Left colon (tissue), 2 donors: ENCODE measurements at places on chromosomes 2 and 18. TPM values are rescaled to one million over a fixed set of nuclear protein-coding genes. Genes with fewer than 3 reads are reported as not detected.

The RMDN2 gene
- 32.2 TPM for total RNA-seq

The NOL4 gene
- 1.8 TPM for total RNA-seq

The C2orf80 gene
- total RNA-seq, result not detected

The TNS1 gene
- 149 TPM for total RNA-seq

DNA sequence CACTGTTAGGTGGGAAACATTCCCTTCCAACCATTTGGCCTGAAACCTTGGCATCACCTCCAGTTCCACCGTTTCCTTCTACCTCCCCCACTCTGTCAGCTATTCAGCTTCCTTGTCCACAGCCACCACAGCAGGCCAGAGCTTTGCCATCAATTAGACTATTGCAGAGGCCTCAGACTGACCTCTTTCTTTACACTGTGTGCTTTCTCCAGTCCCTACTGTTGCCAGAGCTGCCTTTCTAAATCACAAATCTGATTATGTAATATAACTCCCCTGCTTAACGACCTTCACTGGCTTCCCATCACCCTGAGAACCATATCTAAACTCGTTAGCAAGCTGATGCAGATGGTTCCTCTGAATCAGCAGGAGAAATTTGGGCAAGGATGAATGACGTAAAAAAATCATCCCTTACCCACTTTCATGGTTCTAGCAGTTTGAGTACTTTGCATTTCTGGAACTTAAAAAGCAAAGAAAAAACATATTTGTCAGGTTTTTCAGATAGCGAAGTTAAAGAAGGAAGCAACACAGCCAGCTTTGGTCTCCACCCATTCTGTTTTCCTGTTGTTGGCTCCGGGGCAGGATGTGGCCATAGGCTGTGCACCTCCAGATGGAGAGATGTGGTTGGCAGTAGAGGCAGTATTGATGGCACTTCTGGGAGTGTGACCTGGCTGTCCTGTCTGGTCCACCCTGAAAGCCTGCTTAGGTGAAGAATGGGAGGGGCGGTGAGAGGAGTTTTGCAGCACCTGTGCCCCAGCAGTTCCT lies 422.1 kb downstream of the PARD3B start:
- no peak for DNase-seq

DNA sequence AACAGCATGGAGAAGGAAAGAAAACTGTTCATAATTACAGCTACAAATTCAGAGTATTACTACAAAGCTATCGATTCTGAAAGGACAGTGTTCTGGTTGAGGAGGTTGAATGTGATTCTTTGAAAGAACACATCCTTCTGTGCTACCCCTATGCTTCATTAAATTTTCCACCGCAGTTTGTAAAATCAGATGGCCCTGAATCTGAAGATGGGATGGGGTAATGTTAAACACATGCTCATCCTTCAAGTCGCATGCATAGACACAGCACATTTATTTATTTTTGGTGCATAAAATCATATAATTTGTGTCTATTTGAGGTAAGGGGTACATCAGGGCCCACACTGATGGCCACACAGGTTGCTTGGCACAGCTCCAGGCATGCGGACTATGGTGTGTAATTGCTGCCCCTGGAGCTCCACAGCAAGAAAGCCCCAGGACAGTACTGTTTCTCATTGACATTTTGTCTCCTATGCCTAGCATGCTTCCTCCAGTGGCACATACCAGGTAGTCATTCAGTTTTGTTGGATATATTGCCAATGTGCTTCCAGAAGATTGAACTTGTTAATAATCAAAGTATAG lies 238.8 kb upstream of the TANK start:
- DNase-seq, result no peak

DNA sequence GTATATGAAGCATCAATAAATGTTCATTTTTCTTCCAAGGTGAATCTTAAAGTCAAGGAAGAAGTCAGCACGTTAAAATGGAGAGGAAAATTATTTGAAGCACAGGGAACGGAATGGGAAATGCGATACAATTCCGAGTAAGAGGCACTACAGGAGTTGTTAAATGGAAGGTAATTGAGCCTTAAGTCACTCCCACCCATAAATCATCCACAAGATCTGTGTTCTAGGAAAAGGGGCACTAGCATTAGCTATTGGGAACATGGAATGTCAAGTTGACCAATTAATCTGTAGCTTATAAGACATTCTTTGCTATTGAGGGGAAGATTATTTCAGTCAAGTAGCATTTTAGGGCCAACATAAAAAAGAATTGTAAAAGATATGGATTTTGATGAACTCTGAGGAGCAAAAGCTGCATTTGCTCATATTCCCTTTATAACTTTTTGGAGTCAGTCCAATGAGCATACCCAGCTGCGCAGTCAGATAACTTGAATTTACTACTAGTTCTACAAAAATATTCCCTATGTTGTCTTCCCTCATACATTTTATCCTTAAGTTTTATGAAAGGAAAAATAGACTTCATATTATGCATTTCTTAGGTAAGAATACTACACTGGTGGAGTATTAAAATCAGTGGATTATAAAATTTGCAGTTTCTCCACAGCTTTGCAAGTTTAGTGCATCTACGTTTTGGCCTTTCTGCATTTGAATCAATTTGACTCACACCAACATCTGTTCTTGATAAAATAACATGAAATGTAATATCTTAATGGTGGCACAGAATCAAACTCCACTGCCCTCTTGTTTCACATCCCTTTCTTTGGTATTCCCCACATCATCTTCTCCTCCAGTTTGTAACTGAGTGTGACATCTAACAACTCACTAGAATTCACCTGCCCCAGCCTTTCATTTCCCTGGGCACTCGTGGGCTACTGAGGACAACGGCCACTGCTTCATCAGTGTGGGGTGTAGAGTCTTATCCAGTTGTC lies 95.6 kb downstream of the SP3 start:
- no peak for DNase-seq

DNA sequence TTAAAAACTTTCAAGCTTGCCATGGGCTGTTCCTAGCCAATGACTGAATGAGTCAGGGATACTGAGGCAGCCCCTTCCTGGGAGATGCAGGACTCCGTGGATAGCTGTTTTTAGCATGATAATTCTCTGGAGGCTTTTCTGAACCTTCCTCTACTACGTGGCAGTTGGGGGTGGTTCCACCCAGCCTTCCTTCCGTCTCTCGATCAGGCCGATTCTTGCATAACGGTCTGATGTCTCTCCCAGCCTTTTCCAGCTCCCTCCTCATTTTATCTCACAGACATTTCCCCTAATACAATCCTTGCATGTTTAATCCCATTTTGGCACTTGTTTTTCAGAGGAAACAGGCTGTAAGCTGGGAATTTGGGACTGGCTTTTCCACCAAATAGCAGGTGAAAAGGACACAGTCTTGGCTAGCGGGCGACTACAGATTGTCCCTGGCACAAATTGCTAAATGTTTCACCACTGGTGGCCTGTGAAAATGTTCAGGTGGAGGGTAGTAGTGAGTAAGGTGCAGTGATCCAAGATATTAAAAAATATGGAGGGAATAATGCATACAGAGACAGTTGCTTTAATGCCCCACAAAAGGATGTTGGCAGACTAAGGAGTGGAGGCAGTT lies 21.0 kb upstream of the CTLA4 start:
- DNase-seq, result no peak
